Activated naive CD4-positive, alpha-beta T cell treated with anti-CD3 and anti-CD28 coated beads, Interleukin-2, amount 50 U/mL, for 16 hours (primary cell): ENCODE measurements at places on chromosomes 1 and 21.
A peak's percentile ranks its signal among the peaks of the same experiment; 100 is the strongest.

DNA sequence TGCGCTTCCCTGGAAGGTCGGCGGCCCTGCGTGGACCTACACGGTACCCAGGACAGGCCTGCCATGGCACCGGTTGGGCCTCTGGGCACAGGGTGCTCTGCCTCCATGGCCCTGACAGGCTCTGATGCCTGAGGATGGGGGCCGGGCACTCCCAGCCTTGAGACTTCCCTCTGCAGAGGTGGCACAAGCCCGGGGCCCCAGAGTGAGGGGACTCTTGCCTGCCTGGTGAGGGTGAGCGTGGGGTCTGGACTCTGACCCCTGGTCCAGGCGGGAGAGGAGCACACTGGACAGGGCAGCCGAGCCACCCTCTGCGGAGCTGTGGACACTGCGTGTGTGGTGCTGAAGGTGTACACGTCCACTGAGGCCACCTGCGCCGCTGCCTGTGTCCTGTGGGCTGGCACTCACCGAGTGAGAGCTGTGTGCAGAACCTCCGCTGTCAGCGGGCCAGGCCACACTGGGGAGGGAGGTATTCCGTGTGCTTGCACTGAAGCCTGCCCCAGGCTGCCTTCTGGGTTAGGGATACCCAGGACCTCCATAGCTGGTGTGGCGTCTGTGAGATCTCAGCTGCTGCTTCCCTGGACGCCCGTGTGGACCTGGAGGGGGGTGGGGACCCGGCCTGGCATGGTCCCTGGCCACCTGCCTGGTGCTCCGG lies 10.4 kb downstream of the SKI start:
- no peak for DNase-seq

DNA sequence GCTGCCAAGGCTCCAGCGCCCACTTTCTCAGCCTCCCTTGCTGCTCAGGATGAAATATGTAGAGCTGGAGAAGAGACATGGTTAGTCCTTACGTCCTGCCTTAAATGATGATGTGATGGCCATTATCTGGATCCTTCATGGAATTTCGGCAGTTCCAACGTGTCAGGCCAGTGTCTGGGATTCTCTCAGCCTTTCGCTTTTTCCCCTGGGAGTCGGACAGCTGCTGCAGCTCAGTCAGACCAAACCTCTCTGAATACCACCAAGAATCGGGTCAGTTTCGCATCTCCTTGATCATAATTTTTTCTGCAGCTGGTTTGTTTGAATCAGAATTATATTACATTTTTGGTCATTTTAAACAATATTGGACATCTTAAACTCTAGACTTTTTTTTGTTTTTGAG lies 22.3 kb upstream of the KLHDC8A start:
- DNase-seq: no peak

- DNase-seq: no peak
These were observed 125.6 kb downstream of the ETS2 start for GRCh38 chr21:38931291-38931690.

GRCh38 chr1:12711536-12711935 lies 4.4 kb upstream of the AADACL3 start:
- no peak for DNase-seq

DNA sequence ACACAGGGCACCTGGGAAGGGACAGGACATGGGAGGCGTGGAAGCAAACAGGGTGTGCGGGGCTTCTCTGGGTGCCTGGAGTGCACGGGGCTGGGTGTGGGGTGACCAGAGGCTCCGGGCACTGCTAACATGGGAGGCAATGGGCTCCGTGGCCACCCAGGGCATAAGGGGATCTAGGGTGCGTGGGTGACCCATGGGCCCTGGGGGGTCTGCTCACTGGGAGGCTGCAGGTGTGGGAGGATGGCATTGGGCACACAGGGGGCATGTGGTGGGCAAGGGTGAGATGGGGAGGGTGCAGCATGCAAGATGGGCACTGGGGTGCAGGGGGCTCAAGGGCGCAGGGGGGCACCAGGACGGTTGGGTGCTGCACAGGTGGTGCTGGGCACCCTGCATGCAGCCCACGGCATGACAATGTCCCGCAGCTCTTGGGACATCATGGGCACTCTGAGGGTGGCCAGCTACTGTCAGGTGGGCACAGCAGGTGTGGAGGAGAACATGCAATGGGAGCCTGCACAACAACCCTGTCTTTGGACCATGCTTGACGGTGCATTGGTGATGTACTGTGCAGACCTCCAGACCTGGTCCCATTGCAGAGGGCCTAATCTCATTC lies 15.1 kb downstream of the TRIM11 start:
- no peak for DNase-seq

- DNase-seq: no peak
These were observed 3.1 kb downstream of the PRDM2 start for GRCh38 chr1:13703128-13703513.

GRCh38 chr1:166166329-166166697 lies 488 bp downstream of the FAM78B start:
- DNase-seq: no peak

GRCh38 chr1:247437551-247438505 lies 20.1 kb downstream of the OR2B11 start:
- DNase-seq: no peak

DNA sequence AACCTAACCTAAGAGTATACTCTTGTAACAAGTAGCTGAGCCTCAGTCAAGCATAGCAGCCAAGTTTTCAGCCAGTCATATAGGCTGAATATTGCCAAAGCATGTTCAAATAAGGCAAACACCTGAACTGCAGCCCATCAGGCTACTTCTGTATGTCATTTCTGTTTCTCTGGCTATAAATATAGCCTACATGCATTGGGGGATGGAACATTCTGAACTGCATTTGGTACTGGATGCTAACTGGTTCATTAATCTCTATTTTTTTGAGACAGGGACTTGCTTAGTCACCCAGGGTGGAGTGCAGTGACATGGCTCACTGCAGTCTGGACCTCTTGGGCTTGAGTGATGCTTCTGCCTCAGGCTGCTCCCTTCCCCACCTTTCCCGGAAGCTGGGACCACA lies 37.3 kb downstream of the MAST2 start:
- no peak for DNase-seq

DNA sequence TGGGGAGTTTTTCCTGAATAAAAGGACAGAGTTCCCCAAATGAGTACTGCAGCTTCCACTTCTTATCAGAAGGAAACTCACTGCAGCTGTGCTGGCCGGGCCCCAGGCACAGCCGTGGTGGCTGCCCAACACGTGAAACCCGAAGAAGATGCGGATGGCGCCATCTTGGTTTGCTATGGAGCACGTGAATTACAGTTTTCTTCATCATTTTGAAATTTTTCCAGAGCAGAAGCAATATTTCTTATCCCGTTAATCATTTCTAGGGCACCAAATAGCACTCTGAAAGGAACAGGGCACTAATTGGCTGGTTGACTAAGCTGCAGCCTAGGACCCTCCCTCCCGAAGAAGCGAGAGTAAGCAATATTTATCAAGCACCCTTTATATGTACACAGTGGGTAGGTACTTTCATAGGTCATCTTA lies 63.2 kb upstream of the EPS8L3 start:
- DNase-seq: no peak

DNA sequence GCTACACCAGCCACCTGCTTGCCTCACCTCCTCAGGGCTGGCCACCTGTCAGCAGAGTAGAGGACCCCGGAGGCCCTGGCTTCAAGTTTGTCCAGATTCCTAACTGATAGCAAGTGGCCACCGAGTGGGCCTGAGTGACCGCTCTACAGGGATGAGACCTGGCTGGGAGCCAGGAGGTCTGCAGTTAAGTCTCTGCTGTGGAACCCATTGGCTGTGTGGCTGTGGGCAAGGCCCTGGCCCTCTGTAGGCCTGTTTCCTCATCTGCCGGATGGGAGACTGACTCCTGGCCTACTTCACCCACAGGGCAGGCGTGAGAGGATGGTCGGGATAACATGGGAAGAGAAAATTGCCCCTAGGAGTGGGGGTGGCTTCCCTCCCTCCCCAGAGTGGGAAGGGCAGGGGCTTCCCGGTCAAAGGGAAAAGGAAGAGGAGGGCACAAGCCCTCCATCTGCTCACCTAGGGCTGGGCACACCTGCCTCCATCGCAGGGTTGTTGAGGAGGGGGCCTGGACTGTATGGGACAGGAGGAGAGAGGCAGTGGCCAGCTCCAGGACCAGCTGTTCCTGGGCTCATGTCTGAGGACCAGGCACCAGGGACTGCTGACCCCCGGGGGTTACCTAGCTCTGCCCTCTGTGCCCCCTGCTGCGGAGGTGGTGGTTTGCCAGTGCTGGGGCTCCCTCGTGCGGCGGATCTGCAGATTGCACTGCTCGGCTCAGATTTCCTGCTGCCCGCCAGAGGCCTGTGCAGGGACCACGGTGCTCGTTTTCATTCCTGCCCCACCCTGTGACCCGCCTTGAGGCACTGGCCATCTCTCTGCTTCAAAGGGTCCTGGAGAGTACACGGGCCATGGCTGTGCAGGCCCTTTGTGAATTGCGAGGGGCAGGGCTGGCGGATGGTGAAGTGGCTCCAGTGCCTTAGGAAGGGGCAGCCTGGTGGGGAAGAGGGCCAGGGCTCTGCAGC lies 9.1 kb upstream of the MTFR1L start:
- DNase-seq: peak; percentile 82

- DNase-seq: no peak
These were observed 4.4 kb upstream of the ELOVL1 start for GRCh38 chr1:43372172-43372571.

DNA sequence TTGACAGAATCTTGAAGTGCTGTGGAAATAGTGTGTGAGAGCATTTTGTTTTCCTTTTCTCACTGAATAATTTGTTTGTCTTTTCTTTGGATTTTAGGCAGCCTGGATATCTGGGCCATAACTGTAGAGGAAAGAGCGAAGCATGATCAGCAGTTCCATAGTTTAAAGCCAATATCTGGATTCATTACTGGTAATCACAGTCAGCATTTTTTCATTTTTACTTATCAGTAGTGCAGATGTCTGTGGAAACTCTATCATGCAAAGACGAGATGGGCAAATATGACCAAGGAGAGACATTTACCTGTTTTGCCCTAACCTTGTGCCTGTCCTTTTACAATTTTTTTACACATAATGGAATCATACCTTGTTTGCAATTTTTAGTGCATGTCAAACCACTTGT lies 78.8 kb downstream of the ITSN1 start:
- no peak for DNase-seq

- DNase-seq: no peak
These were observed 15.9 kb downstream of the INKA2 start for GRCh38 chr1:111723091-111723806.

GRCh38 chr1:20430355-20431175 lies 55.4 kb downstream of the CAMK2N1 start:
- peak; percentile 44 for DNase-seq

DNA sequence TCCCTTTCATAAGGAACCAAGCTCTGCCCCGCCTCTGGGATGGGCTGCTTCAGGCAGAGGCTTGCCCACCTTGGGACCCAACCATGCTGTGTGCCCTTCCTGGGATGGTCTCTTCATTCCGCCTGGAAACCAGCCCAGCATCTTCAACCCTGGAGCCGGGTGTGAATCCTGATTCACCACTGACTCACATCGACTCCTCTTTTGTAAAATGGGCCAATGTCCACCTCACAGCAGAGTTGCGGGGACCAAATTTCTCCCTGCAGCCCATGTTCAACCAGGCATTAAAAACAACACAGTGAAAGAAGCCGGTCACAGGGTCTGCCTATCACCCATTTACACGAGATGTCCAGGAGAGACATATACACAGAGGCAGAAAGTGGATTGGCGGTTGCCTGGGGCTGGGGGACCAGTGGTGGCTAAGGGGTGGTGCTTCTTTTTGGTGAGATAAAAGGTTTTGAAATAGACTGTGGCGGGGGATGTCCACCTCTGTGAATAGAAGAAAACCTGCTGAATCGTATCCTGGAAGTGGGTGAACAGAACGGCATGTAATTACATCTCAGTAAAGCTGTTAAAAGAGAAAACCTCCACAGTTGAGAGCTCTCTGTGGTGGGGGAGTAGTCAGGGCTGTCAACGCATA lies 6.9 kb upstream of the GPR153 start:
- DNase-seq: no peak

GRCh38 chr1:29574871-29575270 lies 338.5 kb downstream of the PTPRU start:
- DNase-seq: no peak
